ENCODE measurements at places on chromosomes 3 and 15.

GRCh38 chr3:102826636-102827035, 391.8 kb downstream of the ZPLD1 start:
- DNase-seq: no peak

DNA sequence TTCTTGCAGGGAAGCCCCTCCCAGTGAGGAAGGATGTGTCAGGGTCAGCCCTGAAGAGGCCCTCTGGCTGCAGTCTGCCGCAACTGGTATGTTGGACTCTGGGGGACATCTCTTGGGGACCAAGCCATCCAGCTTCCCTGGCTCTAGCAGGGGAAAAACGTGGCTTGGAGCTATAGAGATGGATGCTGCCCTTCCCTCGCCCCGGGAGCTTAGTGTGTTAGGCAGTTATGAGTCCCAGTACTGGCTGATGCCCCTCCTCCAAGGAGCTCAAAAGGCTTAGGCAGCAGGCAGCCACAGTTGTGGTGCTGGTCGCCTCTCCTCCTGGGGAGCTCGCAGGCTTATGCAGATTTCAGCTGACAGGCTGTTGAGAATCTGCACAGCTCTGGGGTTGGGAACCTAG, 353.1 kb upstream of the GBE1 start:
- DNase-seq: no peak

DNA sequence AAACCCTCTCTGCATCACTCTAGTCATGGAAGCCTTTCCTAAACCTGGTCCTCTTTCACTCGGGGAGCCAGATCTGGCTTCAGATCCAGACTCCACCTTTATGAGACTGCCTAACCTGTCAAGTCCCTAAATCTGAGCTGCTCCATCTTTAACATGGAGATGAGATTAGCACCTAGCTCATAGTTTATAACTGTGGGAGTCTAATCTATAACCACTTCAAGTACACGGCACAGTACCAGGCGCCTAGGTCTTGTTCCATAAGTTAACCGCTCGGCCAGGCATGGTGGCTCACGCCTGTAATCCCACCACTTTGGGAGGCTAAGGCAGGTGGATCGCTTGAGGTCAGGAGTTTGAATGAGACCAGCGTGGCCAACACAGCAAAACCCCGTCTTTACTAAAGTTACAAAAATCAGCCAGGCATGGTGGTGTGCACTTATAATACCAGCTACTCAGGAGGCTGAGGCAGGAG, 30.3 kb downstream of the TPM1 start:
- no peak for DNase-seq

- DNase-seq: no peak
Measured at GRCh38 chr15:74134387-74135027, 4.1 kb downstream of the ISLR2 start.

DNA sequence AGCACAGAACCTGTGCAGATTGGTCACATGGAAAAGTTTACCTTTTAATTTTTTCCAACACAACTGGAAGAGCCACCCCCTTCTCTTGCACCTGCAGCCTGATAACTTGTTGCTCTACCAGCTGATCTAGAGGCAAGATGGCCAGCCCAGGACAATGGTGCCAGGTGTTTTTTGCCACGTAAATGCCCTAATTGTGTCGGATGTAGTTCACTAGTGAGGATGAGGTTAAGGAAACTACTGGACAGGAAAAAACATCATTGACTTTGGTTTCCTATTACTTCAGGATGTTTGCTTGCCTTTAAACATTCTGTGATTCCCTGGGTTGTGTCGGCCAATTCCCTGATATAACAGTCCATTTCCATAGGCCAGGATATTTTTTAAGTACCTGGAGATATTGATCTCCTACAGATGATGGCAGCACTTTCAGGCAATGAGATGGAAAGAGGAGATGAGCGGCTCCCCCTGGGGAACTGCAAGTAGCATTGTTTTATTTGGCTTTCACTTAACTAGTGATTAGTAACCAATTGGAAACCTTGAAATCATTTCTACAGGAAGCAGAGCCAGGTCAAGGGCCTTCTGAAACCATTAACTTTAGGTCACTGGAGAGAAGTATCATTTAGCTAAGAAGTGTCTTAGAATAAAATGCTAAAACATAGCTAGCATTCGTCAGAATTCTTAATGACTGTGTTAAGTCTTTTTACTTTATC, 72.5 kb downstream of the OSBPL10 start:
- no peak for DNase-seq

- no peak for DNase-seq
Measured at GRCh38 chr3:171526146-171526545, 65.9 kb upstream of the TNIK start.

GRCh38 chr3:174162550-174162949, 696.6 kb upstream of the NAALADL2 start:
- DNase-seq: no peak

GRCh38 chr3:141828890-141829289, 47.6 kb upstream of the ATP1B3 start:
- DNase-seq: no peak

DNA sequence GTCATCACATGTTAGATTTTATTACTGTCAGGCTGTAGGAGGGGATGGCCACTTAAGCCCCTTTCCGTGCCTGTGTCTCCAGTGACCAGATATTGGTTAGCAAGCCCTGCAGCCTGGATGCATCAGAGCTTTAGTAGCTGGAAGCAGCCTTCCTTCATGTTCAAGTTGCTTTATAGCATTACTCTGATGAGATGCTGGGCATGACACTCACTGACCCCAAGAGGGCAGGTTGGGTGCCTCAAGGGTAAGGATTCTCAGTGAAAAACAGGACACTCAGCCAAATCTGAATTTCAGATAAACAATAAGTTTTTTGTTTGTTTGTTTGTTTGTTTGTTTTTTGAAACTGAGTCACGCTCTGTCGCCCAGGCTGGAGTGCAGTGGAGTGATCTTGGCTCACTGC, 68.5 kb upstream of the PTX3 start:
- no peak for DNase-seq

DNA sequence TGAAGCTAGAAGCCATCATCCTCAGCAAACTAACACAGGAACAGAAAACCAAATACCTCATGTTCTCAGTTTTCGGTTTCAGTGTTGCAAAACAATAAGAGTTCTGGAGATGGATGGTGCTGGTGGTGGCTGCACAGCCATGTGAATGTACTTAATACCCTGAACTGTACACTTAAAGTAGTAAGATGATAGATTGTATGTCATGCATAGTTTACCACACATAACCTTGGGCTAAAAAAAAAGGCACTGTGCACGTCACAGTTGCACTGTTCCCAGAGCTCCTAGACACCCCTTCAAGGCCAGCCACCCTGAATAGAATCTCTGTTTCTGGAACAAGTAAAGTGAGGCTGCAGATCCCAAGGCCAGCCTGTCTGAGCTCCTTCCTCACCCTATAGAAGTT, 243.3 kb upstream of the IGF1R start:
- DNase-seq: no peak

- DNase-seq: no peak
Measured at GRCh38 chr3:156483426-156483825, 71.5 kb downstream of the SSR3 start.

GRCh38 chr15:37009288-37009687, 91.1 kb downstream of the MEIS2 start:
- DNase-seq: no peak

DNA sequence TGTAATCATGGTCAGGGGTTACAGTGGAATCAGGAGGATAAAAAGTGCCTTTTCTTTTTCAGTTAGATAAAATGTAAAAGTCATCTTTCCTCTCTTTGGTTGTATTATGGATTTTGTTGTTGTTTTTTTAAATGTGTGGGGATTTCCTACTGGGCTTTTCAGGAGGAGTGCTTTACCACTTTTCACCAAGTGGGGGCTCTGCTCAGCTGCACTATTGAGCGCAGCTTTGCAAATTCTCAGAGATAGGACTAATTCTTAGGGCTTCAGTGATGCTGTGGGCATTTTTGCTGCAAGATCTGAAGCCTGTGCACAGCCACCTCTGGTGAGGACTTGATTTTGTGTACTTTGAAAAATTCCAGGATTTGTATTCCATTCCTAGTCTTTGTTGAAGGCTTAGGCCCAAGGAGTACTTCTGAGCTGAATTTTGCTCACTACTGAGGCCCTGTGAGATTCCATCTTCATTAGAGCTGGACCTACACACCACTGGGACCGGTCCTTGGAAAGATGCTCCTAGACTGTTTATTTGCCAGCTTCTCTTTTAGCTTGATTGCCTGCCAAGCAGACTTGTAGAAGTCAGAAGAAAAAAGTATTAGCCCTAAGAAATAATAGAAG, 7.5 kb downstream of the GNB5 start:
- no peak for DNase-seq

DNA sequence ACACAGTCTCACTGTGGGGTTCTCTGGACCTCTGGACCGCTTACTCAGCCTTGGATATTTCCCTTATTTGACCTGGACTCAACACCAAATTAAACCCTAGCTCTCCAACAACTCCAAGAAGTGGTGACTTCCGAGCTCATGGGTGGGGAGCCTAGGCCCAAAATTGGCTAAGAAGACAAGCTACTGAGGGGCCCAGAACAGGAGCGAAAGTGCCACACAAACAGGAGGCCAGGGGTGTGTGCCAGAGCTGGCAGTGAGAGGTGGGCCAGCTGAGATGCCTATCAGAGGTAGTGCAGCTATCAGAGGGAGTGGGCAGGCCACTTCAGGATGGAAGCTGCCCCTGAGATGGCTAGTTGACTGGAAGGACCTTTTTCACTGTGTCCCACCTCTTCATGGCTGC, 151.1 kb upstream of the PRR20G start:
- no peak for DNase-seq

GRCh38 chr3:71294919-71295318, 288.6 kb downstream of the FOXP1 start:
- DNase-seq: no peak

DNA sequence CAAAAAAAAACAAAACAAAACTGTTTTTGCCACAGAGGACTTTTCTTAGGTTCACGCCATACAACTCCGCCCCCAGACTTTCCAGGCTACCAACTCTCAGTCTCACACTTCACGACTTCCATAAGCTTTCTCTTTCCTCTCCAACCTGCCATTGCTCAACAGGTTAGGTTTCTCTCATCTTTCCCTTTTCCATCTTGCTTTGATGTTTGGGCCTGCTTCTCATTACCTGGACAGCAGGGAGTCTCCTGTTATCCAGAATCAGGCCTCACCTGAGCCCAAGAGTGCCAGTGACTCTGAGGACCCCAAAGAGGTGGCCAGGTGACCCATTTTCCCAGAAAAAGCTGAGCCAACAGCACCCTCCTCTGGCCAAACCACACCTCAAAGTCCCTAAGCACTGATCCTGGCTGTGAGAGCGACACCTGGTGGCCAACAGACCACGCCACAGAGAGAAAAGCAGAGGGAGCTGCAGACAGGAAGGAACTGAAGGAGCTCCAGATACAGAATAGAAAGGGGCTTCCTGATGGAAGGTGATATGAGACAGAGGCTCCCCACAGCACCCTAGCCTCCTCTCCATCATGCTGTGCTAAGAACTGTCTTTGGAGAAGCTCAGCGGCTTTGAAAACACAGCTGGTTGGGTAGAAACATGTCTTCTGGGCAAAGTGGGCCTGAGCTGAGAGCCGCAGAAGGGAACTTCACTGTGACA, 4.0 kb downstream of the CCDC51 start:
- DNase-seq: peak; percentile 84

- DNase-seq: peak; percentile 31
Measured at GRCh38 chr3:13016083-13016720, 57.0 kb downstream of the IQSEC1 start.

DNA sequence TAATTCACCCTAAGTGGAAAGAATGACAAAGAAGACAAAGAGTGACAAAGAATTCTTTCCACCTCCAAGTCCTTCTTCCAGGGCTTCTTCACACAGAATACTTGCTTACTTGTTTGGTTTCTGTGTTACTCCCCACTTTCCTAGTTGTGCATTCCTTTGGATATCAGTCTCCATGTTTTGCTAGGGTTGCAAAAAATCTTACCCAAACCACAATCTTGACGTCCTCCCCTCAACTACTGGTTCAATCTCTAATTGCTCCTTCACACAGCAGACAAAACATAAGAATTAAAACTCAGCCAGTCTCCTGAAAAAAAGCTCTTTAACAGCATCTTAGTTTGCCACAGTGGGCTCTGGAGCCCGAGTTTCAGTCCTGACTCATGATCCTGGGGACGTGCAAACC, 297.6 kb upstream of the CHRNA7 start:
- DNase-seq: no peak

DNA sequence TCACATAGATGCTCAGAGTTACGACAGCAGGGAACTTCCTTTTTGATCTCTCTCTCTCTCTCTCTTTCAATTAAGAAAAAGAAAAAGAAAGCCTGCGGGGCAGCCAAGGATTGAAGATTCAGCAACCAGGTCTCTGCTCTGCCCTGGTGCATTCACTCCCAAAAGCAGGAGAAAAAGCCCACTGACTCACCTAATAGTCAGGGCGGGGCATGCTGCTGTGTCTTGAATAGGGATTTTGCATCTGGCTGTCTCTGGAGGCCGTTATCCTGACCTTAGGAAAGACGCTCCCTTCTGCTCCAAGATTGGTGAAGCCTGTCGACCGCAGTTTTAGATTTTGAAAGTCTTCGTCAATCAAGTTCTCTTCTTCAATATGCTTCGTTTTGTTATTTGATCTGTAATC, 20.8 kb upstream of the ITGB5 start:
- DNase-seq: no peak

- no peak for DNase-seq
Measured at GRCh38 chr3:160078533-160078932, 89.9 kb downstream of the IL12A start.

DNA sequence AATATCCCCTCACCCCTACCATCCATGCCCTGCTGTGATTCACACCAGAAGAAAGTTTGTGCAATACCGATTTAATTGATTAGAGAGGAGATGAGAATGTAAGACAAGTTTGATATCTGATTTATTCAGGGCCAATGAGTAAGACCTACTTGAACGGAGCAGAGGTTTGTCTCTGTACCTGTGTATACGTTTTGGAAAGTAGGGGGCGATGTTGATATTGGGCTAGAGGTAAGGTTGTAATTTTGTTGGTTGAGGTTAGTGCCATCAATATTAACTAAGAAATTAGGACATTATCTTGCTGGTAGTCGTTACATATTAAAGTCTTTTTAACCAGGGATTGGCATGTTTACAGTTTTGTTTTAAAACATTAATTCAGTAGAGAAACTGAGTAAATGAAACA, 20.5 kb downstream of the EAF2 start:
- no peak for DNase-seq

DNA sequence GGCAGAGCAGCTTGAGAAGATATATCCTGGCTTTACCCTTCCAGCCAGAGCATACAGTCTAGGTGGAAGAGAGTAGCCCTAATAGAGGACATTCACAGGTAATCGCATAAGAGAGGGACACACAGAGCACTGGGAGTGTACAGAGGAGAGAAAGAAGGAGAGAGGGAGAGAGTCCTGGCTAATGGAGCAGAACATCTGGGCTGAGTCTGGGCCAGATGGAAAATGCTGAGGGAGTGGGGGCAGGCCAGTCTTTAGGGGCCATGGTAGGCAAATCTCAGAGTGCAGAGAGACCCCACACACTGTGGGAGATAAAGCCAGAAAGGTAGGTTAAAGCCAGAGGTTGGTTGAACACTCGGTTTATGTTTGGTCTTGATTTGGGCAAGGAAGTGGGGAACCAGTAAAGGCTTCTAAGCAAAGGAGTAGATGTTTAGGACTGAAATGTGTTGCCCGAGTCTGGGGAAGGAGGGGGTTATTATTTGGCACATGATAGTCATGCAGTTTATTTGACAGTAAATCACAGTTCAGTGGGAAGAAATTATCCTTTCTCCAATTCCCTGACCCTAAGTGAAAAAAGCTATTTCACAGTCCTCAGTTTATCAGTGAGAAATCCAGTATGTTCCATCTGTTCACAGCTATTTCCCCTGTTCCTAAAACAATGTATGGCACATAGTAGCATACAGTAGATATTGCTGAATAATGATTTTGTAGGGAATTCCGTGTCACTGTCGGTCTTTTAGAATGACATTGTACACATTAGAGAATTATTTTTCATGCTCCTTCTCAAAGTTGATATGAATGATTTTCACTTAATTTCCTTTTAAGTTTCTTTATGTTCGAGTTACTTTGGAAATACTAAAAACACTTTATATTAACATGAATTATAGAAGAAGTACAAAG, 45.7 kb downstream of the PDHB start:
- DNase-seq: no peak

Data from effector CD4-positive, alpha-beta T cell (primary cell).